Daoy (cell line): ENCODE measurements at places on chromosomes 1 and 21. TPM values are rescaled to one million over a fixed set of nuclear protein-coding genes. Genes with fewer than 3 reads are reported as not detected.

Gene PRR9
- 0.11 TPM in 1 of 2 replicates, not detected in the other for total RNA-seq

Gene RBM11
- 4.1 and 4.4 TPM in 2 replicates for total RNA-seq

Gene KCNH1
- 2.9 and 3.0 TPM in 2 replicates for total RNA-seq

Gene FCRLA
- total RNA-seq: 0.51 TPM in 1 of 2 replicates, not detected in the other

Gene NOTCH2NLA
- total RNA-seq: 47.3 and 50.5 TPM in 2 replicates

Gene FAM167B
- total RNA-seq: not detected in 2 replicates

Gene ADPRS
- total RNA-seq: 116 and 118 TPM in 2 replicates

Gene MSH4
- 0.06 and 0.34 TPM in 2 replicates for total RNA-seq

Gene AK5
- 18.1 and 38.6 TPM in 2 replicates for total RNA-seq

Gene TNFRSF25
- 2.0 and 3.5 TPM in 2 replicates for total RNA-seq

Gene C8A
- not detected in 2 replicates for total RNA-seq

Gene KIRREL1
- 42.6 and 46.0 TPM in 2 replicates for total RNA-seq

Gene TBX19
- total RNA-seq: 0.57 and 1.1 TPM in 2 replicates

Gene PRELP
- total RNA-seq: not detected in 2 replicates

Gene KRTAP12-2
- total RNA-seq: not detected in 2 replicates

Gene NOL9
- 29.9 and 42.1 TPM in 2 replicates for total RNA-seq

Gene OR1C1
- total RNA-seq: not detected in 2 replicates

Gene LCE3D
- not detected in 2 replicates for total RNA-seq

Gene ANGPTL3
- not detected in 2 replicates for total RNA-seq

Gene PTPN22
- total RNA-seq: 1.5 and 4.1 TPM in 2 replicates

Gene TSTD1
- 0.17 TPM in 1 of 2 replicates, not detected in the other for total RNA-seq

Gene CRABP2
- total RNA-seq: 21.4 and 36.0 TPM in 2 replicates

Gene CRP
- total RNA-seq: not detected in 2 replicates

Gene NPHS2
- not detected in 2 replicates for total RNA-seq

Gene JUN
- total RNA-seq: 161 and 165 TPM in 2 replicates

Gene VANGL2
- 1.9 and 2.0 TPM in 2 replicates for total RNA-seq

Gene USP16
- total RNA-seq: 67.2 and 82.4 TPM in 2 replicates

Gene MARCKSL1
- 132 and 151 TPM in 2 replicates for total RNA-seq

Gene GPR153
- 3.0 and 6.3 TPM in 2 replicates for total RNA-seq

Gene AVPR1B
- total RNA-seq: not detected in 2 replicates

Gene ARPC5
- total RNA-seq: 210 and 248 TPM in 2 replicates

Gene SZRD1
- total RNA-seq: 61.0 and 77.7 TPM in 2 replicates

Gene IL19
- total RNA-seq: not detected in 2 replicates

Gene SPATA45
- not detected in 2 replicates for total RNA-seq

Gene TMCC2
- total RNA-seq: 3.2 and 4.8 TPM in 2 replicates

Gene IVL
- 0.06 TPM in 1 of 2 replicates, not detected in the other for total RNA-seq

Gene SV2A
- 8.8 and 9.0 TPM in 2 replicates for total RNA-seq

Gene MEGF6
- 2.5 and 5.1 TPM in 2 replicates for total RNA-seq
